ENCODE measurements at places on chromosomes 3 and 15. TPM values are rescaled to one million over a fixed set of nuclear protein-coding genes. Genes with fewer than 3 reads are reported as not detected.

Gene CORO2B
- total RNA-seq: not detected

Gene ALPK3
- 0.16 TPM for total RNA-seq

Gene INKA1
- 0.73 TPM for total RNA-seq

Gene LRTM1
- total RNA-seq: not detected

Gene TRAT1
- total RNA-seq: 98.7 TPM

Gene RBPMS2
- 0.20 TPM for total RNA-seq

Gene GOLGA8T
- total RNA-seq: 0.72 TPM

Gene KY
- not detected for total RNA-seq

Gene P2RY12
- 0.51 TPM for total RNA-seq

Gene ZNF620
- 3.1 TPM for total RNA-seq

Gene GOLGA6B
- total RNA-seq: not detected

Gene ADPGK
- 97.0 TPM for total RNA-seq

Gene P3H2
- total RNA-seq: 0.50 TPM

Gene SEMA5B
- 0.30 TPM for total RNA-seq

Gene SLC12A8
- total RNA-seq: 0.60 TPM

Gene HTD2
- 10.0 TPM for total RNA-seq

Gene DUOXA2
- not detected for total RNA-seq

Gene ZBED2
- total RNA-seq: 0.35 TPM

Gene TMIE
- 3.0 TPM for total RNA-seq

Gene ATP13A5
- total RNA-seq: not detected

Gene CD200R1
- total RNA-seq: 11.9 TPM

Gene AQP9
- 0.23 TPM for total RNA-seq

Gene IMPG2
- total RNA-seq: 0.82 TPM

Gene CYP8B1
- 0.13 TPM for total RNA-seq

Gene LNP1
- total RNA-seq: 1.7 TPM

Gene CD96
- total RNA-seq: 226 TPM

Gene AADACL2
- total RNA-seq: not detected

Gene MESP2
- not detected for total RNA-seq

Gene NEIL1
- 11.9 TPM for total RNA-seq

Gene PLEKHO2
- 17.1 TPM for total RNA-seq

Gene SPTBN5
- total RNA-seq: 1.0 TPM

Gene MAGI1
- total RNA-seq: 0.45 TPM

Gene GUCA1C
- total RNA-seq: not detected

Gene SLC35G2
- total RNA-seq: 0.30 TPM

Gene B3GNT5
- total RNA-seq: 0.16 TPM

Gene DPPA2
- total RNA-seq: not detected

Gene ALDH1L1
- total RNA-seq: not detected

Gene THPO
- not detected for total RNA-seq

Gene FAM174B
- 12.3 TPM for total RNA-seq

Gene PCOLCE2
- not detected for total RNA-seq

Gene SAXO2
- total RNA-seq: 19.6 TPM

Gene SLC51B
- not detected for total RNA-seq

Gene TMEM212
- not detected for total RNA-seq

Gene LRRC34
- 0.92 TPM for total RNA-seq

Gene THAP10
- not detected for total RNA-seq

Gene GPR171
- total RNA-seq: 23.2 TPM

Gene SNRPN
- total RNA-seq: 111 TPM

Gene FBXO40
- total RNA-seq: not detected

Measured in T-cell (primary cell).